ENCODE measurements at places on chromosomes 6 and 20. TPM values are rescaled to one million over a fixed set of nuclear protein-coding genes. Genes with fewer than 3 reads are reported as not detected.

The ZFP57 gene
- not detected for total RNA-seq

The LHFPL5 gene
- total RNA-seq, result 0.13 TPM

The HTR1E gene
- total RNA-seq, result not detected

The DLK2 gene
- 6.4 TPM for total RNA-seq

The IDH3B gene
- total RNA-seq, result 136 TPM

The NHSL1 gene
- total RNA-seq, result 3.9 TPM

The ARFGAP1 gene
- 94.4 TPM for total RNA-seq

All from A549 treated with DMSO at 1 μM for 4 hours (cell line).